Midbrain (tissue), 1 donor: ENCODE measurements at places on chromosomes 7 and 10.

- DNase-seq = no peak
These were observed 1053.2 kb downstream of the REEP3 start for GRCh38 chr10:64574371-64574770.

DNA sequence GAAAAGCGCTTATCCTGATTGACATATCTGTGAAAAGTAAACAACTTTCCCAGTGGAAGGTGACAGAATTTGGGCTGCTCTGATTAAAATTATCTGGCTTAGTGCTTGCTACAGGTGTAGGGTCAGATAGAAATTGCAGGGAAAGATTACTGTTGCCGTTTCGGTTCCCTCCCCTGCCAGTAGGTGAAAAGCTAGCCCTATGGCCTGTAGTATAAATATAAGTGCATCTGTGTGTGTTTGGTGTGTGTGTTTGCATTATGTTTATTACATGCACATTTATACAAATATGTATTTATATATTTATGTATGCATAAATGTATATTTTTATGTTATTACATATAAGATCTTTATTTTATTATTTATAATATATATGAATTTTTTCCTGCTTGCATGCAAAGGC lies 72.3 kb upstream of the VOPP1 start:
- no peak for DNase-seq

DNA sequence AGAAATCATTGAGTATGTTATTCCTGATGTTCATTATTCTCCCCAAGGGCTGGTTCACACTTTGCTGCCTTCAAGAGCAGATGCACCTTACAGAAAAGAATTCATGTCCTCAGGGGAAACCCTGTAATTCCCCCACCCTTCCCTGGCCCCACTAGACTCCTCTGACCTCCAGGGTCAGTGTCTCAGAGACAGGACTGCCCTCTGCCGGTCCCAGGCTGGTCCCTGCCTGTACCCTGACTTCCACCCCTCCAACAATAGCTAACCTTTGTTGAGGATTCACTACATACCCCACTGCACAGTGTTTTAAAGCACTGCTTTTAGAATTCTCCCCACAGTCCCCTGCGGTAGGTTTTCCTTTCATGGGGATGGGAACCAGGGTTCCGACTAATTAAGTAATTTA lies 4.4 kb upstream of the SEPHS1 start:
- no peak for DNase-seq

DNA sequence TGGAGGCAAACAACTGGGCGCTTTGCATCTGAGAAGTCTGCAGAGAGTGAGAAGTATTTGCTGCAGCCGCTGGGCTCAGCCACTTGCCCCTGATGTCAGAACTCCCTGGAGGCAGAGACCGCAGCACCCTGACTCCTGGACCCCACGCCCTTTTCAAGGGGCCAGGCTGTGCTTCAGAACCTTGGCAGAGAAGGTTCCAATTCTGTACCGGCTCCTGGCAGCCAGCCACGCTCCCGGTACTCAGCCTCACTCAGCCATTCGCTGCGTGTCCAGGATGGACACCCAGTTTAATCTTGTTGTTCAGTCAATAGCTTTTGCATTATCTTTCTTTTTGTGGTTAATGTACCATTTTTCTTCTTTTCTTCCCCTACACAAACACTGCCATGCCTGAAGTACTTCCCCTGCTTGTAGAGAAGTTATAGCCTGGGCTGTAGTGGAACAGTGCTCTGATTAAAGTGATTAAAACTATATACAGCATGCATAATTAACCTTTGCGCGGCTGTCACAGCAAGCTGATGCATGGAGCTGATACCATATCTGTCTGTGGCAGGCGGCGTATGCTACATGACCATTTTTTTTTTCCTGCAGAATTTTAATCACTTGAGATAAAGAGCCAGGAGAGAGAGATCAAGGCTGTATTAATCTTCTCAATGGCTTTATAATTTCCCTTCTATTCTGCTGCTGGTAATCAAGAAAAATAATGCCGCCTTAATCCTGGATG lies 578.5 kb downstream of the SDK1 start:
- no peak for DNase-seq

DNA sequence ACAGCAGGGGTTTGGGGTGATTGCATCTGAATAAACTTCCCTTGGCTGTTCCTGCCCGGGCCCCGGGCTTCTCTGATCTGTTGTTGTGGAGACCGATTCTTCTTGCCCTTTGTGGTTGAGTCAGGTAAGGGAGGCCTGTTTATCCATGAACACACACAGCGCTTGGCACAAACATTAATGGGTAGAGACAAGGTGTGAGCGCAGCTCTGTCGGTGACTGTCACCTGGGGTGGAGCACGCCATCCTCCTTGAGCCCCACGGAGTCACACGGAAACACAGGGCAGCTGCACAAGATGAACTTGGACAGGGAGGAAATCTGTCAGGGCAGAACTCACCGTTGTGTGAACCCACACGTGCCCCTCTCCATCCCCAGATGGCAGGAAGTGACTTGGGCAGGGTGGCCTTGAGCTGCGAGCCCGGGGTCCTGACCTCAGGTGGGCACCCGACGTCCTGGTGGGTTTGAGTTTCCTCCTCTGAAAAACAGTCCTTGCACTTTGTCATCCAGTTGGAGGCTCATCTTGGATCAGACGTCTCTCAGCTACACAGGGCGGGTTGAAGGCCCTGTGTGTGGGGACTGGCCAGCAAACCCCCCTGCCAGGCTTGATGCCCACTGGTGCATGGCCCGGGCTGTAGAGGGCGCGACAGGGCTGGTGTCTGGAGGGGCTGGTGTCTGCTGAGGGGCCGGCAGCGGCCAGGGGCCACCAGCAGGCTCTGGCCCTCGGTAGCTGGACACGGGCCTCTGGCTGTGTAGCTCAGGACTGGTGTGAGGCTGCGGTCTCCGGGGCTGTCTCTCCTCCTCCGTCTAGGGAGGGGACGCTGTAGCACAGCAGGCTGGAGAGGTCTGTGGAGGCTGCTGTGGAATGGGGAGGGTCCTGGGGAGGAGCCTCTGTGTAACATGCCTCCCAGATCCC lies 24.2 kb upstream of the SHH start:
- DNase-seq = no peak
